ENCODE measurements at places on chromosomes 3 and 15.

GRCh38 chr3:47098910-47099309 lies 65.0 kb downstream of the SETD2 start:
- no peak for DNase-seq

- DNase-seq, result no peak
Observed at GRCh38 chr3:101279162-101279561, 41.2 kb downstream of the IMPG2 start.

DNA sequence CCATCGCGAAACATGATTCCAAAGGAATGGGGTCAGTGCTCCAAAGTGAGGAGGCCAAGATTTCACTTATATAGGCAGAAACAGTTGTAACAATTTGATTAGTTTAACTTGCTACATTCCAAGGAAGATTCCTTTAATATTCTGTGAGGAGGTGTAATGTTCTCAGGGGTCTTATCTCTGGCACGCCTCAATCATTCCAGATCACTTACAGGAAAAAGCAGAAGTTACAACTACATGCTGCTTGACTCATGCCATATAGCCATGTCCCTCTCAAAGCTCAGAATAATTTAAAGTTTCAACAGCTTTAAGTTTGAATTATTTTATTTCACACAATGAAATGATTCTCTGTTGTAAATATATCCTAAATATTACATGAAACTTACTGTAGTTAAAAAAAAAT lies 3.5 kb upstream of the FYTTD1 start:
- DNase-seq, result no peak

DNA sequence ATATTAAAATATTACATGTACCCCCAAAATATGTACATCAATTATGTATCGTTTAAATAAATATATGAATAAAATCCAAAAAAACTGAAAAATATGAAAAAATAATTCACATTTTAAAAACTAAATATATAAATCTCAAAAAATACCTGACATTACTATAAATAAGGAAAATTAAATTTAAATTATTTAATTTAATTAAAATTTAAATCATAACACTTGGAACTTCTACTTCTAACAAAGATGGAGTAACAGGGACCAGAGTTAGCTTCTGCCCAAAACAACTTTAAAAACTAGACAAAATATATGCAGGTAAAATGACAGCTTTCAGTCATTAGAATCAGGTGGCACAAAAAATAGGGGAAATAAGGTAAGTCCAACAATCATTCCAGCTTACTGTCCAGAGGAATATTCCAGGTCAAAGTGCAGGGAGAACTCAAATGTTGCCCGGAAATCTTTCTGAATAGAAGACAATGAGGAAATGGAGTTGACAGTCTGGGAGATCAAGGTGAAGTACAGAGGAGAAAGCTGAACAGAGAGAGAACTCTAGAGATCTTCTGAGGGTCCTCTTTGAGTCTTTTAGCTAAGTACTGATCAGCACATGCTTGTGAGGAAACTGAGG lies 207.7 kb upstream of the ATP11B start:
- no peak for DNase-seq

DNA sequence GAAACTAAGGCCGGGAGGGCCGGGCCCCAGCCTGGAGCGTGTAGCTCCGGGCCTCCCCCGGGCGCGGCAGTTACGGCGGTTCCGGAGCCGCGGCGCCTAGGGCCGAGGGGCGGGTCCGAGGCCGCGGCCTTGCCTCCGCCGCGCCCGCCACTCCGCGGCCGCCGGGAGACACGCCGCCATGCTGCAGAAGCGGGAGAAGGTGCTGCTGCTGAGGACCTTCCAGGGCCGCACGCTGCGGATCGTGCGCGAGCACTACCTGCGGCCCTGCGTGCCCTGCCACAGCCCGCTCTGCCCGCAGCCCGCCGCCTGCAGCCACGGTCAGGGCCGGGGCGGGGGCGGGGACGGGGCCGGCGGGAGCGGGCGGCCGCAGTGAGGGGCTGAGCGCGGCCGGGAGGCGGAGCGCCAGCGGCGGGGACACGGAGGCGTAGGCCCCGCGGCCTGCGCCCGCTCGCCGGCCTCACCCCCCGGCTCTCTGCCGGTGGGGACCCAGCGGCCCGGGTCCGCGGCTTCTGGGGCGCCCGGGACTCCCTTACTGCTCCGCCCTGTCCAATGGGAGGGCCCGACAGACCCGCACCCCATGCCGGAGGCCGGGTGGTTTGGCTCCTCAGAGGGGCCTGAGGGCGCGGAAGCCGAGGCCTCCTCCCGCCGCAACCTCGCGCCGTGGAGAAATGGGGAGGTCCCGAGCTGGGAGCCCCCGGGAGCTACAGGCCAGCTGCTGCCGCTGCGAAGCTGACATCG lies at the start of gene DIS3L:
Gene DIS3L, plus strand, starts transcription at position 150 of the 738 bp plus-strand sequence. Its CDS starts 29 bp downstream, at position 179.
- peak; percentile 59 for DNase-seq

- no peak for DNase-seq
Observed at GRCh38 chr3:99969136-99969535, 145.2 kb downstream of the FILIP1L start.

- DNase-seq, result no peak
Observed at GRCh38 chr3:14379843-14380242, 22.6 kb upstream of the SLC6A6 start.

GRCh38 chr15:74257623-74258022 lies 21.5 kb downstream of the CCDC33 start:
- no peak for DNase-seq

GRCh38 chr15:77391372-77391951 lies 28.4 kb downstream of the PEAK1 start:
- DNase-seq, result no peak

GRCh38 chr15:25797936-25798901 lies 64.9 kb downstream of the ATP10A start:
- no peak for DNase-seq

GRCh38 chr3:31960793-31961431 lies 20.1 kb downstream of the OSBPL10 start:
- no peak for DNase-seq

DNA sequence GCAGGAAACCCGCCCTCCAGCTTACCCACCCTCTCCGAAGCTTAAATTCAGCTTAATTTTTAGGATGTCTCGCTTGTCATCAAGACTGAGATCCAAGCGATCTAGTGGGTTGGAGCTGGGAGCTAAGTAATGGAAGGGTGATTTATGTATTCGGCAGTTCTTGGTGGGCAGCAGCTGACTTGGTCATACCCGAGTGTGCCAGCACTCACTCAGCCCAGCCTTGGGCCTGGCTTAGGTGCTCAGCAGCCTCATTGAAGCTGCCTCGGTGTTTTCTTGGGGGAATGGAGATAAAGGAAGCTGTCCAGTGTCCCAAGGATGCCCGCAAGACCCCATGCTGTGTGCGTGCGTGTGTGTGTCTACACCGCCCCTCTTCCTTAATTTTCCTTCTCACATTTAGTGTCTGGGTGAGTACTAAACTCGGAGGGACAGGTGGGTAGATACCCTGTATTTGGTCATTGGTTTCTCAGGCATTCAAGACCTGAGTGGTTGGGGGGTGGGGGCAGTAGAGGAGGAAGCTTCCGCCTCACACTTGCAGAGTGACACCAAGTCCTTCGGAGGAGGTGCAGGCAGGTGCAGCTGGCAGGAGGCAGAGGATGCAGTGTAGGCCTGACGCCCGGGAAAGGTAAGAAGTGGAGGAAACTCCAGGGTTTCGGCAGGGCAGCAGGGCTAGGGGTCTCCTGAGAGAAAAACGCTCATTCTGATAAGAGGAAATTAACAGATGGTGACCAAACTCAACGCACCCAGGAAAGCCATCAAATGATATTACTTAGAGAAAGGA lies 92.8 kb downstream of the PCSK6 start:
- DNase-seq, result no peak

DNA sequence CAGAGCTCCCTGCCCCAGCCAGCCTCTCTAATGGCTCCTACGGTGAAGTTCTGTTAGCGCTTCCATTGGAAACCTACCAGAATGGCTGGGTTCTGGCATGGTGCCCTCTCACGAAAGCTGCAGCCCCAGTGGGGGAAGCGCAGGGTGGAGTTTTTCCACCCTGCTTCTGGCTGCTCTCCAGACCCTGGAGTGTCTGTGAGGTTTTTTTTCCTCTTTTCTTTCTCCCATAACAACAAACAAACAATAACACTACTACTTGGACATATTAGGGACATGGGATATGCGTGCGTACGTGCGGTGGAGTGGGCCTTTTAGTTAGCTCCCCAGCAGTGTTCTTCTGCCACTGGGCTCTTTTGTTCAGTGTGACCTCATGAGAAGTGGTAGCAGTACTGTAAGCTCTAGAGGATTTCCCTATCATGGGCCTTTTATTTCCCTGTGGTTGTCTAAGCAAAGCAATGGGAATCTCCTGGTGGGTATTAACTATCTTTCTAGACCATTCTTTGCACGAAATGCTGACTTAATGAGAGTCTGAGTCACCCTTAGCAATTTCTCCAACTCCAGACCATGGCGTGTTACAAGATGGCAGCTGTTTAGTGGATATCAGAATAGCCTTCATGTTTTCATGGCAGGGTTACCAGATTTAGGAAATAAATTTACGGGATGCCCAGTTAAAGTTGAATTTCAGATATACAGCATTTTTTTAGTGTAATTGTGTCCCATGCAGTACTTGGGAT lies 161.9 kb downstream of the FNDC3B start:
- DNase-seq, result no peak

- no peak for DNase-seq
Observed at GRCh38 chr3:117628823-117629291, 919.3 kb downstream of the TUSC7 start.

GRCh38 chr15:22895465-22896190 lies 57.2 kb downstream of the NIPA2 start:
- no peak for DNase-seq

DNA sequence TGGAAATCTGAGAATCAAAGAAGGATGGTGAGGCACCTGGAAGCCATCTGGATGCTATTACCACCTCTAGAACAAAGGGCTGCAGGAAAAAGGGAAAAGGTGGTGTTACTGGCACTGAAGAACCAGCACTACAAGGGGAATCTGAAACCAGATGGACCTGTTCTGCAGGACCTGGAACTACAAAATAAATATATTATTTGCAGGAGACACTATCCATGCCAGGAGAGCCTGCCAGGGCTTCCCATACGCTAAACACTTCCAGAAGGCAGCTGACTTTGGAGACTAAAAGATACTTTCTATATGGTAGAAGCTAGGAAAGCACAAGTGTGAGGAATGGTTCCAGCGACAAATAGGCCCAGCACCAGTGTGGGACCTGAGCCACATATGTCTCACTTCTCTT lies 83.4 kb upstream of the POU1F1 start:
- no peak for DNase-seq

DNA sequence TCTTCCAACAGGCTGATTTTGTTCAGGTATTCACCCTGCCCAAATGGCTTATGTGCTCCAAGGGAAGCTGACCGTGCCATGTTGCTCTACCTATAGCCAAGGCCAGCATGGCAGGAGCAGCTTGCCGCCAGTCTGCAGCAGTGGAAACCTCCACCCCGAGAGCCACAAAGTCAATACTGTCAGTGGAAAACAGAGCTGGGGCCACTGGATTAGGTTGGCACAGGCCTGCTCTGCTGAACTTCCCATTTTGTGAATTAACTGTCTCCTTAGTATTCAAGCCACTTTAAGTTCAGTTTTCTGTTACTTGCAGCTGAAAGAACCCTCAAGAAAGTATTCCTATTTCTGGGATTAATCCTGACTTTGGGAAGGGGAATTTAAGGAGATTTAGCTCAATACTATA lies 63.8 kb upstream of the XCR1 start:
- DNase-seq, result no peak

- DNase-seq, result no peak
Observed at GRCh38 chr15:51162865-51163762, 68.4 kb upstream of the TNFAIP8L3 start.

DNA sequence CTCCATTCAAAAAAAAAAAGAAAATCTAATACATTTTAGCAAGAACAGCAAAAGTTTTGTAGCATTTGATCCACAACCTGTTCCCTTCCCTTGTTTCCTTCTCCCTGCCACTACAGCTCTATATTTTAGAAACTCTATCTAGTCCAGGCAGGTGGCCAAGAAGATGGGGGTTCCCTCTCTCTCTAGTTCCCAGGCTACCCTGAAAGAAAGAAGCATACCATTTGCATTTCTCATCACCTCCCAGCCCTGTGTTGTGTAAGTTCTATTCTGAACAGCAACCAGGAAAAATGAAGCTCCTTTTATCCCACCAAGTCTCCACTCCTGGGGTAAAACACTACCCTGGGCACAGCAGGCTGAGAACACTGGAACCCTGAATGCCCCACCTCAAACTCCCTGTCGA lies 100.0 kb downstream of the PCCB start:
- DNase-seq, result no peak

DNA sequence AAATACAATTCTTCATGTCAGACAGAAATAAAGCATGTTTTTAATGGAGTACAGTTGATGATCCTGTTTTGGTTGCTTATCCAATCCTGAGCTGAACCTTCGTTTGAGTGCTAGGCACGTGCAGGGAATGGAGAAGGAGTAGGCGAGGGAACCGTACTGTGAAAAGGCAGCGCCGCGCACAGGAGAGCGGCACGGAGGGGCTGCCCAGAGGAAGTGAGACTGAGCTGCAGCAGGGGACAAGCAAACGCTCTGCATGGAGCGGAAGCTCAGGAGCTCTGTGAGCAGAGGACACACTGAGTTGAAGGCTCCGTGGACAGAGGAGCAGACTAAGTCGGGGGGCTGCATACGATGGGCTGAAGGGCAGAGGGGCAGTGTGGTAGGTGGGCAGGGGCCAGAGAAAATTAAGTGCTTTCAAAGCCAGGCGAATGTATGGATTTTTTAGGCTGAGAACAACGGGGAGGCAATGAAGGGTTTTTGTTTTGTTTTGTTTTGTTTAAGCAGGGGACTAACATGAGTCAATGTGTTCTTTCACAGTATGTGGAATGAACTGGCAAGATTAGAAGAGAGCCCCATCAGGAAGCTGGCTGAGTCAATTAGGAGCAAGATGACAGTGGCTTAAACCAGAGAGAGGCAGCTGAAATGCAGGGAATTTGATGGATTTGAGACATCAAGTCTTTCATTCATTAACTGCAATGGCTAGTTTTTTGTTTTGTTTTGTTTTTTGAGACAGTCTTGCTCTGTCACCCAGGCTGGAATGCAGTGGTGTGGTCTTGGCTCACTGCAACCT lies 23.8 kb upstream of the TM2D3 start:
- DNase-seq, result no peak

DNA sequence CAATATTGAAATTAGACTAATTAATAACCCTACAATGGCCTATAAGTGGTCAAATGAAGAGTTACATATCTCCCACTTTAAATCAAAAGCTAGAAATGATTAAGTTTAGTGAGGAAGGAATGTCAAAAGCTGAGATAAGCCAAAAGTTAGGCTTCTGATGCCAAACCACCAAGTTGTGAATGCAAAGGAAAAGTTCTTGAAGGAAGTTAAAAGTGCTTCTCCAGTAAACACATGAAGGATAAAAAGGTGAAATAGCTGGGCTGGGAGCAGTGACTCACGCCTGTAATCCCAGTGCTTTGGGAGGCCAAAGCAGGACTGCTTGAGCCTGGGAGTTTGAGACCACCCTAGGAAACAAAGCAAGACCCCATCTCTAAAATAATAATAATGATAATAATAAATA lies 46.9 kb upstream of the DCUN1D1 start:
- no peak for DNase-seq

GRCh38 chr3:186152361-186152798 lies 43.5 kb upstream of the ETV5 start:
- DNase-seq, result no peak

- DNase-seq, result no peak
Observed at GRCh38 chr3:160830796-160831195, 74.8 kb downstream of the PPM1L start.

- no peak for DNase-seq
Observed at GRCh38 chr3:189369636-189370035, 197.9 kb downstream of the TPRG1 start.

GRCh38 chr15:86557018-86557550 lies 477.4 kb downstream of the AGBL1 start:
- no peak for DNase-seq

- no peak for DNase-seq
Observed at GRCh38 chr3:167969548-167969947, 126.2 kb downstream of the GOLIM4 start.

- no peak for DNase-seq
Observed at GRCh38 chr3:140636406-140637138, 41.3 kb upstream of the TRIM42 start.
